Cerebellar nuclear complex (tissue), 1 donor: ENCODE measurements at places on chromosomes 4 and X.

- DNase-seq, result no peak
Measured at GRCh38 chrX:48715876-48716502, 19.5 kb downstream of the SUV39H1 start.

DNA sequence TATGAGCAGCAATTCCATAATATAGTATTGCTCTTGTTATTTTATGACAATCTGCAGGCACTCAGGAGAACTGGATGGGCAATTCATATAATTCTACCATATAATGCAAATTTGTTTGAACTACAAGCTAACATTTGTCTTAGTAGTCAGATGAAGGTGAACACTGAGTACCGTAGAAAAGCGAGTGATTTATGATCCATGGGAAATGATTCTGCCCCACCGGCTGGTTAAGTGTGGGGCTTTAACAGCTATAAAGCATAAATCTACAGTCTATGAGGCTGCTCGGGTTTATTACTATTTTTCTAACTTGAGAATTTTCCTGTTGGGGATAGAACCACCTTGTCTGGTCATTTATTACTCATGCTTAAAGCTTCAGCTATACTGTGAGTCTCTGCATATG is 275.5 kb downstream of the PCDH10 start:
- DNase-seq, result no peak

- DNase-seq, result no peak
Measured at GRCh38 chr4:127528302-127528701, 104.5 kb upstream of the INTU start.

GRCh38 chr4:118816538-118817177 is 19.3 kb downstream of the SEC24D start:
- DNase-seq, result no peak

DNA sequence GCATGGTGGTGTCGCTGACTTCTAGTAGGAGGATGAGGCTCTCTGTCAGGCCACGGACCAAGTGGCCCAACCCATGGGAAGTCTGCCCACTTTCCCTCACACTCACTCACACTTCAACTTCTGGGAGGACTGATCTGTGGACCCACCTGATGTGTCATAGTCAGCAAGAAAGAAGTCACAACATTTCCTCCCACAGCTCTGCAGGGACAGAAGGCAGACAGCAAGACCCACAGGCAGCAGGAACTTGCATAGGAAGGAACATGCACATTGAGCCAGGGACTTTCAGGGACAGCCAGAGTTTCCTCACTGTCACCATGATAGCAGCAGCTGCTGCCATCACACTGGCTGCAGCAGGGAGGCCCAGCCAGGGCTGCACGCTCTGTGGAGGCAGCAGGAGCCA is 19.5 kb downstream of the XAGE5 start:
- DNase-seq, result no peak

- DNase-seq, result no peak
Measured at GRCh38 chr4:187307131-187307530, 583.5 kb upstream of the FAT1 start.

DNA sequence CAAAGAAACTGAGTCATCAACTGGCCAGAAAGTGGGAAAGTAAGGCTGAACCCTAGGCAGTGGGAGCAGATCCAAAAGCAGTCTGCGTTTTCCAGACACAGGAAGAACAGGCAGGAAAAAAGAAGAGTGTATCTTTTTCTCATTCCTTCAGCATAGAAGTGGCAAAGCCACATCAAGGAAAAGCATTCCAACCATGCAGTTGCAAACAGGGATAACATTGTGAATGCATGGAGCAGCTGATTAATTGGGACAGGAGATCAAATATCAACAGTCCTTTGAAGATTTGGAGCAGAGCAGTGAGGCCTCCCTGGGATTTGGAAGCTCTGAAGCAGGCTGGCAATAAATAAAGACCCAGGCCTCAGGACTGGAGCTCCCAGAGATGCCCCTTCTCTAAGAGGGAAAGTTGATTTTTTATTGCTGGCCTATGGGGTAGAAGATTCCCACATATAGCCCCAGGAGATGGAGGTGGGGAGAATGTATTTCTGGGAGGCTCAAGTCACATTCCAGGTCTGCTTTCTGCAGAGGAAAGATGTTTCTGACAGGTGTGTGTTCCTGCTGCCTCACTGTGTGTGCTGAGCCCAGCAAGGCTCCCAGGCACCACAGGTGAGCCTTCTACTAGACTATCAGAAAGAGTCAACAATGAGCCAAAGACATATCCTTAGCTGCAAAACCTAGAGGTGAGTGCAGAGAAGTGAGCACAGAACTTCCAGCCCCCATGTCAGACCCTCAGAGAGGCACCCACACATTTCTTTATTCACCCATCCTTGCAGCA is 222.5 kb downstream of the RAB28 start:
- DNase-seq, result no peak

DNA sequence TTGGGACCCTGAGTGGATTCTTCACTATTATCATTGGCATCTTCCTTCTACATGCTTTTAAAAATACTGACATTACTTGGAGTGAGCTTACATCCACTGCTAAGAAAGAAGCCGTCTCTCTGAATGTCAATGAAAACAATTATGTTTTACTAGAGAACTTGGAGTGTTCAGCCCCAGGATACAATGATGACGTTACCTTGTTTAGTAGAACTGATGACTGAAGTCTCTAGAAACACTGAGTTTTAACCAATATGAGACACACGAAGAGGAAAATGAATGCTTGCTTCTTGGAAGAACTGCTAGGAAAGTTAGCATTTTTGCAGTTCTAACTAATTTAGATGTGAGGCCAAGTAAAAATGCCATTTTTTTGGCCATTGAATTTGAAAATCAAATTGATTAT is 19.4 kb downstream of the NIPAL1 start:
- DNase-seq, result no peak

DNA sequence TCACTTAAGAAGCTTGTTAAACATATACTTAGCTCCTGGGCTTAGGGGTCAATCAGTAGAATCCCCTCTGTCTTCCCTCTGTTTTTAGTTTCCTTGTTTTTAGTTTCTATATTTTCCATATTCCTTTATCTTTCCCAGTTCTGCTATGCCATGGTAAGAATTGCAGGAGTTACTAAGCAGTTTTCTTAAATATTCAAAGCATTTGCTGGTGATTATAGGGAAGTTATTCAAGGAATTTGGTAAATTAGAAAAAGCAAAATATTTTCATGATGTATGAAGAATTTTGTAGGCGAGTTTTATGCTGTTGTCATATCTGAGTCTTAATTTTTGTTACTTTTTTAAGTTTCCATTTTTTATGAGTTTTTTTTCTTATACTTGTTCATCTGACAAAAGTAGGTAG is 91.6 kb upstream of the NUDT6 start:
- no peak for DNase-seq

- DNase-seq, result no peak
Measured at GRCh38 chr4:141340458-141340857, 119.8 kb downstream of the ZNF330 start.
